ENCODE measurements at places on chromosomes 3 and 15.

DNA sequence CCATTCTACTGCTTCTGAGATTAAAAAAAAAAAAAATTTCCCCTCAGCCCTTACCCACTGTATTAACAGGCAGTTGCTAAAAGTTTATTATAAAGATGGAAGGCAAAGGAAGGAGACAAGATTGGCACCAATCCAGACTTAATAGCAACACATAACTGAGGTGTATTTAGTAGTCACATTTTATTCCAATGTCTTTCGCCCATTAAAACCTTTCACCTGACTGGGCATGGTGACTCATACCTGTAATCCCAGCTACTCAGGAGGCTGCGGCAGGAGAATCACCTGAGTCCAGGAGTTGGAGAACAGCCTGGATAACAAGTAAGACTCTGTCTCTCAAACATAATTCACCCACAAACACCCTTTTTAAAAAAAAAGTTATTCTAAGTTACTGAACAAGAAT is 4.4 kb downstream of the ACAP2 start:
- no peak for DNase-seq

GRCh38 chr3:43674345-43675085 is 16.2 kb upstream of the ABHD5 start:
- DNase-seq = no peak

DNA sequence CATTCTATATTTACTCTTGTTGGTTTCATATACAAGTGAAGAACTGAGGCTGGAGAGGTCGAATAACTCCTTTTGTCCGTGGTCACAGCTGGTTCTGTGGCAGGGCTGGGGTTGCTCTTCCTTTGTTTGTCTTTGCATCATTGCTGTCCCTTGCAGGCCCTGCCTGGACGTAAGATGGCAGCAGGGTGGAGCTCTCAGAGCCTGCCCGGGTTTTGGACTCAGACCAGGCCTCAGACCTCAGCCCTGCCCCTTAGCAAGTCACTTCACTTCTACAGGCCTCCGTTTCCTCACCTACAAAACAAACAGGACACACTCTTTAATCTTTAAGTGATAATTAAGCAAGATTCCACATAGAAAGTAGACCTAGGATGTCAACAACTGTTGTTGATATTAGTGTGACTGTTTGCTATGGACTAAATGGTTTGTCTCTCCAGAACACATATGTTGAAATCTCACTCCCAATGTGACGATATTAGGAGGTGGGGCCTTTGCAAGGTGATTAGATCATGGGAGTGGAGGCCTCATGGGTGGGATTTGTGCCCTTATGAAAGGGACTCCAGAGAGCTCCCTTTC is 65.6 kb upstream of the PLXNA1 start:
- DNase-seq = no peak

DNA sequence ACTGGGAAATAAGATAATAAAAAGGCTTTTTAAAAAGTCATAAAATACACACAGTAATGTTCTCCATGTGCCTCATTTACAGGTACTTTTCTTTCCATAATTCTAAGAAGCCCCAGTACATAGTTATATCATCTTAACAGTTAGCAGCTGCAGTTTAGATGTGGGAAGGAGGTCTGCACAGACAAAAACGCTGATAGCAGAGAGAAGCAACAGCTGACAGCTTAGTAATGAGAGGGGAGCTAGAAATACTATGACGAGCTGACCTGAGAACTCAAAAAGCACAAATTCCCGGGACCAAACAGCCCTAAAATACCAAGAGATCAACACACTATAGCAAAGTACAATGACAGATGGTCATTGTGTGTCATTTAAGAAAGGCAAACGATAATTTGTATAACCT is 36.7 kb upstream of the ARHGEF3 start:
- DNase-seq = no peak

DNA sequence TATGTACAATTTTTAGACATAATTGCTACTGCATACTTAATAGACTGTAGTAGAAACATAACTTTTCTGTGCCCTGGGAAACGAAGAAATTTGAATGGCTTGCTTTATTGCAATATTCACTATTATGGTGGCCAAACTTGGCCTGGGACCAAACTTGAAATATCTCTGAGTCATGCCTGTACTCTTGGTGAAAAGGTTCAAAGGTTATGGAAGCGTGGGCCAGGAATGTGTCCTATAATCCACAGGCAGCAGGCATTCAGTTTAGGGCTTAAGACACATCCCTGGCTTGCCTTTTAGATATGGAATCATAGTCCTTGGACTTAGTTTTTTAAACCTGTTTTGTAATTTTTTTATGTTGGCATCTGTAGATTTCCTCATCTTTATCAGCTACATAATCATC is 124.3 kb downstream of the LRIG1 start:
- DNase-seq = no peak

DNA sequence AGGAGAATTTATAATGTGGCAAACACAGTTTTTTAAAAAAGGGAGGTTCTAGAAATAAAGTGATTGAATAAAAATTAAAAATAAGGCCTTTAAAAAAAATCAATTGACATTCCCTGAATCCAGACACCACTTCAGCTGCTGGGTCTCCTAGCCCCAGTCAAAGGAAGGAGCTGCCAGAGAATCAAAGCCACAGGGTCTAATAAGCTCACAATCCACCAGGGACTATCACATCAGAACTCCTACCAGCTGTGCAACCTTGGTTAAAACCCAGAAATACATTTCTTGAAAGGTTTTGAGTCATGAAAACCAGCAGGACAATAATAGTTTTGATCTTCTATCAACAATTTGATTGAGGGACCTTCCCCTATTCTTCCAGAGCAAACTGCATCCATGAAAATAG is 134.5 kb downstream of the MECOM start:
- no peak for DNase-seq

DNA sequence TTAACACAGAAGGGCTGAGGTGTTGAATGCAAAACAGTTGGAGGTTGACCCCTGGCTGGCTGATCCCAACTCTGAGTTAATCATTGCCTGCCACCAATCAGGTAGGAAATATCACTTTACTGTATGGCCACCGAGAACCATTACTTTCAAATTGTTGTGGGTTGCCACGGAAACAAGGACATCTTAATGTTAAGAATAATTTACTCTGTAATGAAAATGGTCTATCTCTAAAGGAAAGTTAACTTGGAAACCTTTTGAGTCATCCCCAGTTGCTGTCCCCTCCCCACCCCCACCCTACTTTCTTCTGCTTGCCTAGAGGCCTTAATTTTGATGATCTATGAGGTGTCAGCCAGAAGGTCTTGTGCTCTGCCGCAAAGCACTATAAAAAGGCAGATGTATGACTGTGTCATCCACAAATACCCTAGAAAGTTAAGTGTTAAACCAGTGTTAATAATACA is 78.7 kb upstream of the SNRK start:
- DNase-seq = peak; percentile 28

DNA sequence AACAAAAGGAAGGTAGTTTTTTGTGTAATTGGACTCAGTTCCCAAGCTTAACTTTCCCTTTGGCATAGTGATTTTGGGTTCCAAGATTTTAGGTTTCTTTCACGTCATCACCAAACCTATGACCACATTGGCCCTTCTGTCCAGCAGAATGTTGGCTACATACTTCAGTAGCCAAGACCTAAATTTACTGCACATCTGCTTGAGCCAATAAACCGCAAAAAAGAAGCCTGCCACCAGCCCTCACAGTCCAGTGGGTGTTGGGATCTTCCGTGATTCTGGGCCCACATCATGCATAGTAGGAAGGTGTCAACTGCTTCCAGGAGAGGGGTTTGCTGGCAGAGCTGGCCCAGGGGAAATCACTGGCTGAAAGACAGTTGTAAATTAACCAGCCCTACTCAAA is 57.6 kb upstream of the LIPC start:
- DNase-seq = no peak

GRCh38 chr3:149243540-149243939 is 21.9 kb upstream of the CP start:
- DNase-seq = no peak

DNA sequence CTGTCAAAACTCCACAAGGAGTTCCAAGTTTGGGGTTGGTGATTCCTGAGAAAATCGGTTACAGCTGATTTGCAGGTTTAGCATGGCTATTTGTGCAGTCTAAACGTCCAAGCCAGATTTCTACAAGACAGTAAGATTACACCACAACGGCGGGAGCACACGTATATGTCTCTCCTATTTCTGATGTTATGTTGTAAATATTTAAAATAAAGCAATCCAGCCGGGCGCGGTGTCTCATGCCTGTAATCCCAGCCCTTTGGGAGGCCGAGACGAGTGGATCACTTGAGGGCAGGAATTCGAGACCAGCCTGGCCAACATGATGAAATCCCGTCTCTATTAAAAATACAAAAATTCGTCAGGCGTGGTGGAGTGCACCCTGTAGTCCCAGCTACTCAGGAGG is 106.8 kb upstream of the IGF1R start:
- DNase-seq = no peak

GRCh38 chr15:92616621-92617548 is 38.7 kb downstream of the FAM174B start:
- no peak for DNase-seq

- DNase-seq = no peak
Measured at GRCh38 chr3:167166594-167167253, 213.4 kb downstream of the ZBBX start.

DNA sequence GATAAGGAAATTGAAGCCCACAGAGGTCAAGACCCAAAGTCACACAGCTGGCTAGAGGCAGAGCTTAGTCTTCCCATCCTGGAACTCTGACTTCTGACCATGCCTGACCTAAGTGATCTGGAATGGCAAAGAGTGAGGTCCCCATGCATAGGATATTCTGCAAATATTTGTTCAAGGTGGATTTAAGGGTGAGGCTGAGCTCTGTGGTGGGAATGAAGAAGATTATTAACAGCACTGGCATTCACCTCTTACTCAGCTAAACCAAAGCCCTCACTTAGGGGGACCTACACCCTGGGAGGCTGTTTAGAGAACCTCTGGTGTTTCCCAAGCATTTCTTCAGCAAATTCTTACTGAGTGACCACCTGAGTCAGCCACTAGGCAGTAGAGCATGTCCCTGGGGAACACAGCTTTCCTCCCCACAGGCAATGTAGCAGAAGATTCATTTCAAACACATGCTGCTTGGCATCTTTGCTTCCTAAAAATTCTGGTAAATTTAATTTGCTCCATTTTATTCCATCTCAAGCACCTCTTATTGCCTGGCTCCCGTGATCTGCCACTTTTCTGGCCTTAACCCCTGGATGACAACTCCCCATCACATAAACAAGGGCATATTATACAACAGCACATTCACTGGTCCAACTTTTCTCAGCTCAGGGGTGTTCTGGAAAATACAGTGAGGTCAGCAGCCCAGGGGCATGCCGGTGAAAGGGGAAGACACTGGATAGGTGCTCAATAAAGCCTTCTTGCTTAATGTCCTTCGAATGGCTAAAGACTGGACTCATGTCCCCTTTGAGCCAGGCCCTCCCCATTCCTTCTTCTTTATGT is 176.0 kb downstream of the ABHD5 start:
- DNase-seq = peak; percentile 18

- DNase-seq = no peak
Measured at GRCh38 chr3:16132190-16132589, 42.3 kb upstream of the GALNT15 start.
